ENCODE measurements at places on chromosomes 11 and 22.
A peak's percentile ranks its signal among the peaks of the same experiment; 100 is the strongest.

DNA sequence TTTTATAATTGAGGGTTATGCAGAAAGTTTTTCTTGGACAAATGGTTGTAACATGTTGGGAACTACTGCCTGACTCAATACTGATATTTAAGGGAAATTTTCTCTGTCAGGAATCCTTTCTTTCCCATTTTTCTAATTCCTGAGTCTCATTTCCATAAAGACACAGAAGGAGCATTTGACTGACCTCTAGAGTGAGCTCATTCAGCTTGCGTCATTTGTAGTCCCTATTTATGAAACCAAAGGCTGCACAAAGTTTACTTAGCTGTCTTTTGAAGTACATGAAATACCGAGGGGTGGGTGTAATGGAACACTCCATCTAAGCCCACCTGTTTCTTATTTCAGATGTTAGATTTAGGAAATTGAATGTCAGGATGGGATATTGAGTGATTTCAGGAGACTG is 359.5 kb upstream of the C11orf87 start:
- no peak for DNase-seq

- no peak for DNase-seq
Observed at GRCh38 chr11:32333320-32333991, 101.9 kb downstream of the WT1 start.

DNA sequence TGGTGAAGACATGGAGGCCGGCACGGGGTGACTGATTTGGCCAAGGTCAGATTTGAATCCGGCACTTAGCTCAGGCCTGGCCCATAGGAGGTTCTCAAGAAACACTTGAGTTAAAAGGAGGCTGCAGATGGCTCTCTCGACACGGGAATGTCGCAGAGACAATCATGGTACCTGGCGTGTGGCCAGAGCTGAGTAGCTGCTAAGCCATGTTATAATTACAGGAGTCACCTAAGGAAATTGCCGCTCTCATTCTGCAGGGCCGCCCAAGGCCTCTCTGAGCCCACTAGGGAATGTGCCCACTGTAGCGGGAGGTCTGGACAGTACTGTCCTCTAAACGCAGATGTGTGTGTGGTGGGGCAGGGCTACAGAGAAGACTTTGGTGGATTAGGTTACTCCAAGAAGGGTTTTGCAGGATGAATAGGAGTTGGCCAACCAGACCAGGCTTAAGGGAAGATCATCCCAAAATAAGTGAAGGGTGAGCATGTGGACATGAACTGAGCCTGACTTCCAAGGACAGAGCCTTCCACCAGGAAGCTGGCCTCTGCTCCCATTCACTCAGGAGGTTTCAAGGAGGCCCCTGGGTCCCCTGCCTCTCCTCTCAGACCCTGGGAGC is 19.3 kb upstream of the PRR5 start:
- DNase-seq, result no peak

DNA sequence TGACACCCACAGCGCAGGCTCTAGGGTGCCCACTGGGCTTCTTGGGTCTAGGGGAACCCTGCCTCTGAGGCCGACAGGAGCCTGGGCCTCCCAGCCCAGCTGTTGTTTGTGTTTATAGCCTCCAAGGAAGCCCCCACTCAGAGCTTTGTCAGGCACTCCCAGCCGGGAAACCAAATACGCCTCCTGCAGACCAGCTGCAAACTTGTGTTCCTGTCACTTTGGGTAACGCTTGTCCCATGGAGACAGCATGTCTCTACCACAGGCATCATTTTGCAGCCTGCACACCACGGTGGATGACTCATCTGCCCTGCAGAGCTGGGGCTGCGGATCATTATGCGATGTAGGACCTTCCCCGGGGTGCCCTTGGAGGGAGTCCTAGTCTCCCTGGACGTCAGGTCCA is 40.6 kb upstream of the CRYBB3 start:
- DNase-seq, result no peak

DNA sequence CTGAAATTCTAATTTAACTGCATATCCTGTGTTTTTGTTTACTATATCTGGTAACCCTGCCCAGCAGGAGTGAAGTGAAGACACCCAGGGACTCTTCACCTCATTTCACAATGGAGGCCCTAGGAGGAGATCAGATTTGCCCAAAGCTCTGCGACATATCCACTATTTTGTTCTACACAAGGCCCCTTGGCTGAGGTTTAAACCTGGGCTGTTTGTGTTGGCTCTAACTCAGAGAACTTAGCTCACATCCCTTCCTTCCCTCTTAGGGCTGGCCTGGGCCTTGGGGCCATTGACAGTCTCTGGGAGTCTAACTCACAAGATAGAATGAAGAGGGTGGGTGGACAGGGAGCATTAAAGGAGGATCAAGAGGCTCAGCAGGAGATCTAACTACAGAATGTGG is 8.2 kb upstream of the PLA2G3 start:
- DNase-seq, result no peak

- peak; percentile 97 for DNase-seq
Observed at GRCh38 chr11:61827571-61828378, at the start of gene FADS2. Gene FADS2, plus strand, starts transcription at chr11:61828300. Its CDS starts 91 bp downstream, at chr11:61828391.

- peak; percentile 96 for DNase-seq
Observed at GRCh38 chr22:23857606-23858483, at the start of gene SLC2A11. Gene SLC2A11, plus strand, starts transcription at chr22:23857875. Its CDS starts 125 bp downstream, at chr22:23858000.

DNA sequence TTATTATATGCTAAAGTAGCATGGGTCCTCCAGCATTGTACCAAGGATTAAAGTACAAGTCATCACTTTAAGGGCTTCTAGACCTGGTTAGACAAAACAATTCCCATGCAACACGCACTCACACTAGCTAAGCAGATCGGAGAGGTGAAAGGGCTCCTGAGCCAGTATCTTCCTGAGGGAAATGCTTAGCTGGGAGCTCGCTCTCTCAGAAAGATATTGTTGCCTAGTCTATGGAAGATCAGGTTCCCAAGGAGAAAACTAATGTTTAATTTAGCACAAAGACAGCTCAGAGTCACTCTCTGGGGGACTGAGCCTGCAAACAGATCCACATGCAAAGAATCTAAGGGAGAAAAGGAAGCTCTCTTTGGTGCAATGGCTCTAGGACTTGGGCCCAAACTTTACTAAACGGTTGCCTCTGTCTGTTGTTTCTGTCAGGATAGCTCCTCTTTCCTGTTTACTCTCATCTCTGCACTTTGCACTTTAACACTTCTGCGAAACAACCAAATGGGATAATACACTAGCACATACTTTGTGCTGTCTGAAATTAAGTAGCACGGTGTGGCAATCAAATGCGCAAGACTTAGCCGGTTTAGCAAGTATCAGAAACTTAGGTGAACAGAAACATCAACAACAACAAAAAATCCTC is 10.7 kb downstream of the MAML2 start:
- no peak for DNase-seq

DNA sequence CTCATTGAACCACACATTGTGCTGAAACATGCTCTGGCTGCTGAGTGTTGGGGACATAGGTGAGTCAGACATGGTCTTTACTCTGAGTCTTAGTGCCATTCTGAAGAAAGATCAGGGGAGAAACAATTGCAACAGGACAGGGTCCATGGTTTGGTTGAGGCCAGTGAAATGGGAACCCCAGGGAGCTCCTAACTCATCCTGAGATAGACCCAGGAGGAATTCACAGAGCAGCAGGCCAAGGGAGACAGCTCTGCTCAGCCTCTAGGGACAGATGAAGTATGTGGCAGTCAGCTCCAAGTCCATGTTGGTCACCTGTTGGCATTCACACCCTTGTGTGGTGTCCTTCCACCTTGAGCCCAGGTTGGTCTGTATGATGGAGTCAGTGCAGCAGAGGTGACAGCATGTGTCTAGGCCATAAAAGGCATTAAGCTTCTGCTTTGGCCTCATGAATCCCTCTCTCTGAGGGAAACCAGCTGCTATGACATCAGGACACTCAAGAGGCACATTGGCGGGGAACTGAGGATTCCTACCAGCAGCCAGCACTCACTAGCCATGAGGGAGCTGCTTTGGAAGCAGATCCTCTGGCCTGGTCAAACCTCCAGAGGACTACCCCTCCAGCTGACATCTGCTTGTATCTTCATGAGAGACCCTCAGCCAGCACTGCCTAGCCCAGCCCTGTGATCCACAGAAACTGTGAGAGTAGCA is 50.3 kb upstream of the MYEOV start:
- DNase-seq, result no peak

GRCh38 chr11:64224891-64225607 is 937 bp downstream of the TRPT1 start:
- DNase-seq, result no peak

- no peak for DNase-seq
Observed at GRCh38 chr11:31881825-31882224, 70.7 kb upstream of the PAX6 start.

DNA sequence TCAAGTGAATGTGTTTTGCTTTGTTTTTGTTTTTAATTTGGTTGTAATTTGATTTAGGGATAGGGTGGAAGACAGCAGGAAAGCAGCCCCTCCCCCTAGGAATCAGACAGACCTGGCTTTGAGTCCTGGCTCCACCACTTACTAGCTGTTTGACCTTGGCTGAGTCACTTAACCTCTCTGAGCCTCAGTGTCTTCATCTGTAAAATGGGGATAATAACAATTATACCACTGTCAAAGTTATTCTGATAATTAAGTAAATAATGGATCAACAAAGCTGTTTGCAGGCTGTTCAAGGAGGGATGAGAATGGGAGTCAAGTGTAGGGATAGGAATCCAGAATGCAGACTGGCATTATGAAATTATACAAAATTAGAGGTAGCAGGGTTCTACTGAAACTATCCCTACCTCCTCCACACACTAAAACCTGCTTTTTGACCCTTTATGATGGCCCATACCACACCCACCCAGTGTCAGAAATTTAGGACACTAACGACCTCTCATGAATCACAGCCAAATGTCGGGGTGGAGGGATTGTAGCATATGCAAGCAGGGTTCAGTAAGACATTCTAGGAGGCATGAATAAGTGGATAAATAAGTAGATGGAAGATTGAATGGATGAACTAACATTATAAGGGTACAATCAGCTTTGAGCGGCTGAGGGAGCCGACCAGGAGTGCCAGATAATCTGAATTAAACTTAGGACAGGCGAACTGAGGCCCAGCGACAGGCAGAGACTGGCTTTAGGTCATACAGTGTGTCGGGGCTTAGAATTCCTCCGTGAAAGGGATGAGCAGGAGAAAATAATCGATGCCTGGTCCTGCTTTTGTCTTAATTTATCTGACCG is 974 bp downstream of the ANAPC15 start:
- DNase-seq, result no peak

GRCh38 chr11:102940714-102941588 is 14.6 kb downstream of the MMP13 start:
- no peak for DNase-seq

GRCh38 chr11:19953909-19954308 is 206.4 kb downstream of the DBX1 start:
- DNase-seq, result no peak

DNA sequence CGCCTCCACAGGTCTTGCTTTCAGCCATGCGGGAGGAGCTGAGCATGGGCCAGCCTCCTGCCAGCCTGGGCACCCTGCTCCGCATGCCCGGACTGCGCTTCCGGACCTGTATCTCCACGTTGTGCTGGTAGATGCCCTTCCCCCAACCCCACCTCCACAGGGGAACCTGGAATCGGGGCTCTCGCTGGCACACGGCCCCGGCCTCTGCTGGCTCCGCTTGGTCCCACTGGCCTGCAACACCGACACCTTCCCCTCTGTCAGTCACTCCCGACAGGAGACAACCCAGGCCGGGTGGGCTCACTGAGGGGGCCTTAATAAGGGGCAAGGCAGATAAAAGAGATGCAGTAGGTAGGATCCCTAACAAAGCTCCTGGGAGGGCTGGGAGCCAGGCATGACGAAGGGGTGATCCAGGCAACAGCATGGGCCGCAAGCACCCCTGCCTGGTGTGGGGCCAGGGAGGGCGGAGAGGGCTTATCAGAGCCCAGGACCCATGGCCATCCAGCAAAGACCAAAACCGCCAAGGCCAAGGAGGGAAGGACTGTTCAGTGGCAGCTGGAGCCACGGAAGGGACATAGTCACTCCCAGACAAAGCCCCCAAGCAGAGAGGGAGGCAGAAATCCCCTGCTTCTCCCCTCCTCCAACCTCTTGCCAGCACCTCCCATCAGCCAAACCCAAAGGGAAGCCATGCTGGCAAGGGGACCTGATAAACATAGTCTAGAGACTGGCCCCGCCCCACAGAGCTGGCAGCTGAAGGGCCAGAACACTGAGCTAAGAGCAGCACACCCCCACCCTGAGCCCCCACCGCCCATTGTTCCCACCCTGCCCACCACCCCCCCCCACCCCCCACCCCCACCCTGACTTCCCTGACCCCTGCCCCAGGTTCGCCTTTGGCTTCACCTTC is 8.0 kb downstream of the SLC22A12 start:
- DNase-seq, result no peak

- no peak for DNase-seq
Observed at GRCh38 chr11:30041171-30041570, 24.3 kb upstream of the KCNA4 start.

GRCh38 chr11:107998761-107999160 is 9.9 kb upstream of the CUL5 start:
- DNase-seq, result no peak

- DNase-seq, result no peak
Observed at GRCh38 chr11:82718307-82718706, 15.4 kb downstream of the FAM181B start.

GRCh38 chr11:87265132-87265531 is 227.4 kb downstream of the TMEM135 start:
- DNase-seq, result no peak

- no peak for DNase-seq
Observed at GRCh38 chr11:66547662-66548009, 933 bp downstream of the ACTN3 start.

DNA sequence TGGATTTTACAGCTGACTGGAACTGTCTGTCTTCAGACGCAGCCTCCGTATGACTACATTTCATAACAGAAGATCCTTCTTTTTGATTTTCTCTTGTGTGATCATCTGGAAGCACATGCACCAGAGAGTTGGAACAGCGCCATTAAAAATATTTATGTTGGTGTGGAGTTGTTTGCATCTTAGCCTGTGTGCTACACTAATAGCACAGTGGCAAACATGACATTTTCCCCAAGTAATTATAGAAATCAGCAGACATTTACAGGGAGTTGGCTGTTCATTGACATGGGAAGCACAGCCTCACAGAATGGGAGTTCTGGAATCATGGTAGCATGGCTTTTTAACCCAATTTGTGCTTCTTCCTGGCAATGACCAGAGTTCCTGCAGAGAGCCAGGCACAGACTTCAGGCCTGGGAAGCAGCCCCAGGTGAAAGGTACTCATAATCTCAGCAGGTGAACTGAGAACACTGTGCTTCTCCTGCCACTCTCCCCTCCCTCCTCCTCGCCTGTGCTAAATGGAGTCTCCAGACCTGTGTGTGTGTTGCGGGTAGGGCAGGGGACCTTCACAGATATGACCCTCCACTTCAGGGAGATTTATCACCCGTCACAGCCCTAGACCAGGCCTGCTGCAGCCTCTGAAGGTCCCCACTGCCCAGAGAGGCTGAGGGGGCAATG is 82.8 kb upstream of the PLET1 start:
- DNase-seq, result no peak

- DNase-seq, result no peak
Observed at GRCh38 chr11:9313648-9314290, 624 bp downstream of the TMEM41B start.
